ENCODE measurements at places on chromosomes 6 and 20.

- no peak for DNase-seq
Measured at GRCh38 chr6:13413466-13413862, 73.9 kb downstream of the GFOD1 start.

DNA sequence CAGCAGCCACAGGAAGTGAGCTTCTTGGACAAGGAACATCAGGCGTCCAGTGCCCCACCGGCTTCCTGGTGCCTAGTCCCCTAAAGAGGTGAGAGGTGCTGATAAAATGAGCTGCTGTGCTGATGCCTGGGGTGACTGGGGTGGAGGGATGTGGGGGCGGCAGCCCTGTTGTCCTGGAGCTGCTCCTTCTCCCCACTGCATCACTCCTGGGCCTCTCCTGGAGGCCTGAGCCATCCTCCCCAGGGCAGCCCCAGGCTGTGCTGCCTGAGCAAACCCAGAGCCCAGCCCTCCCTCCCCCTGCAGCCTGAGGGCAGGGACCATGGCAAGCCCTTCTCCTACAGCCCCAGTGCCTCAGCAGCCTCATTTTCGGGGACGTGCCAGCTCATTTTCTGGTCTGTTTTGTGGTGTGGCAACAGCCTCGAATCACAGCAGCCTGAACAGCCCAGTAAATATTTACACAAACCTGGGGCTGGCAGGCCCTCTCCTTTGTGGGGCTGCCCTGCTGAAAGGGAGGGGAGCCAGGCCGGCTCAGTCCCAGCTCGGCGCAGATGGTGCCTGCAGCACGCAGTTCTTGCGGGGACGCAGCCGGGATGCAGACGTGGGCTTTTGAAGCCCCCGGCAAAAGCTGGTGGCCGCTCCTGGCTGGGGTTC lies 259.9 kb downstream of the DLL1 start:
- DNase-seq = peak; percentile 26

- no peak for DNase-seq
Measured at GRCh38 chr20:50341880-50342637, 151.4 kb downstream of the CEBPB start.

DNA sequence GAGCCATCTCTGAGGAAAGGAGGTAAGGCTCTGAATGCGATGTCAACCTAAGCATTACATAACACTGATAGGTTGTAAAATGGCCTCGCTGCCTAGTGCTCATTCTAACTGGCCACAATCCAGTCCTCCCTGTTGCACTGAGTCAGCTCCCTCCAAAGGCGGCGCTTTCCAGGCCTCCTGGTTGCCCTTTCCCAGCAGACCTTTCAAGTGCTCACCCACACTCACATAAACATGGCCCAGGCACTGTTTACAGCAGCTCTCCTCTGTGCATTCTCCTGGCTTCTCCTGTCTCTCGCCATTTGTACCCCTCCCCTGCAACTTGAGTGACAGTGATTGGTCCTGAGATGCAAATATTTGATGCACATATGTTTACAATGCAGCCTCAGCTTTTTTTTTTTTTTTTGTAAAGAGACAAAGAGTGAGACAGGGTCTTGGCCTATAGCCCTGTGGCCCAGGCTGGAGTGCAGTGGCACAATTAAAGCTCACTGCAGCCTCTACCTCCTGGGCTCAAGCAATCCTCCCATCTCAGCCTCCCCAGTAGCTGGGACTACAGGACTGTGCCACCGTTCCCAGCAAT lies 36.8 kb upstream of the PRND start:
- no peak for DNase-seq

DNA sequence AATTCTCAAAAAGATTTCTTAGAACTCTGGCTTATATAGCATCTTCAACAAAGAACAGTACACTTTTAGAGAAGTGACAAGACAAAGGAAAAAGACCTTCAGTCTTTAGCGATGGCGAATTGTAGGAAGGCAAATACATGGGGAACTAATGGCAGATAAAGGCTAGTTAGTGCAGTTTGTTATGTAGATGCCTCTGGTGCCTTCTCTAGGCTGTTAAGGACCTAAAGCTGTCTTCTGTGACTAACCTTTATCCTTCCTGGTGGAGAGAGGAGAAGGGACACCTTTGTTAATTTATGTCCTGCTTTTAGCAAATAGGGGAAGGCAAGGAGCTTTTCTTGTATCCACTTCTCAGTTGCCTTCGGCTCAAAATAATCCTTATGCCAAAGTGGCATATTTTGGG lies 7.2 kb downstream of the ANKRD6 start:
- DNase-seq = no peak

GRCh38 chr20:6914986-6915385 lies 147.5 kb downstream of the BMP2 start:
- no peak for DNase-seq

- no peak for DNase-seq
Measured at GRCh38 chr6:87682310-87682709, 19.7 kb downstream of the AKIRIN2 start.

- DNase-seq = no peak
Measured at GRCh38 chr20:11797156-11797555, 120.5 kb upstream of the BTBD3 start.

DNA sequence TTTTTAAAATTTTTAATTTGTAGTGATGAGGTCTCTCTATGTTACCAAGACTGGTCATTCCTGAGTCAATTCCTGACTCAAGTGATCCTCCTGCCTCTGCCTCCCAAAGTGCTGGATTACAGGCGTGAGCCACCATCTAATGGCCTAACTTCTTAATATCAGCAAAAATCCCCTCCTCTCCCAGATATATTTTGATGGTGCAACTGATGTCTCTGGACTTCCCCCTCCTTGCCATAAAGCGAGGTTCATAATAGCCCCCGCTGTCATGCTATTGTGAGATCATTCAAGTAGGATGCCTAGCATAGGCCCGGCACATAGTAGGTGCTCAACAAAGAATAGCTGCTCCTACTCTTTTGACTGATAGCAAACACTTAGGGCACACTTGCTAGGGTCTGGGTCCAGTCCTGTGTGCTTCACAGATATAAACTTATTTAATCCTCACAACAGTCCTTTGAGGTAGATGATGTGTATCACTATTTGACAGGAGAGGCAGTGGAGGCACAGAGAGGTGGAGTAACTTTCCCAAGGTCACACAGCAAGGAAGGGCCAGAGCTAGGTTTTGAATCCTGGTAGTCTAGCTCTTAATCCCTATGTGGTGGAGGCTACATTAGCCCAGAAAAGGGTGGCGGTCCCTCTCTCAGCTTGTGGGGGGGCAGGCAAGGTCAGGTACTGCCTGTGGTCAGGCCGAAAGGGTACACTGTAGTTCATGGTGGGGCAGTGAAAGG lies 14.6 kb downstream of the SRC start:
- no peak for DNase-seq

DNA sequence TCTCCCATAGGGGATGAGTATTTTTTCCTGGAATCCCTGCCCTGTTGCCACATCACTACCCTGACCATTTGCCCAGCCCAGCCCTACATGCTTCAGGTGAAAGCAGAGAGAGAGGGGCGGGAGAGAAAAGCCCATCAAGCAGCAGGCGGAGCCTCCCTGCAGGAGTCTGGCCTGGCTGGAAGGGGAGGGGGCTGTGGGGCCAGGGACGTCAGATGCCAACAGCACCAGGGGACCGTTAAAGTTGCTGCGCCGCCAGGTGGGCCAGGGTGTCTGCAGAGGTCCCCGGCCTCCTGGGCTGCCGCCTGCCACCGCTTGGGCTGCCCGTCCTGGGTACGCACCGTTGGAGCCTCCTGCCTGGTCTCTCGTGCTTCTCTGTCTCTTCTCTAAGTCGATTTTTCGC lies 757 bp upstream of the R3HDML start:
- no peak for DNase-seq

DNA sequence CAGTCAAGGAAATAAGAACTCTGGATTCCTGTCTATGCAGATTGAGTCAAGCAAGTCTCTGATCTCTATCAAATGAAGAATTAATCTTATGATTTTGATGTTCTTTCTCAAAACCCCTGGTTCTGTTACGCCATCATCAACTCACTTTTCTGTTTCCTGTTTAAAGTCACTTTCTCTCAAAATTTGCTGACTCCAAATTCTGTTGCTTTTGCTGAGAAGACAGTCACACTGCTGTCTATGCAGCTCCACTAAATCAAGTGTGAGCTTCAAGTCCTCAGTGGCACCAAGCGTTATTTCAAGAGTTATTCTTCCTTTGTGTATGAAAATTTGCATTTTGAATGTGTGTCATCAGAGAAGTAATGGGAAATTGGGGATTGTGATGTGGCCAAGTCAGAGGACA lies 663.3 kb downstream of the KIF16B start:
- DNase-seq = no peak

- no peak for DNase-seq
Measured at GRCh38 chr20:14780508-14780907, 443.1 kb upstream of the FLRT3 start.

GRCh38 chr20:49653925-49654434 lies 59.7 kb downstream of the B4GALT5 start:
- no peak for DNase-seq

GRCh38 chr6:72836971-72837370 lies 215.1 kb downstream of the KCNQ5 start:
- no peak for DNase-seq

- no peak for DNase-seq
Measured at GRCh38 chr6:133348846-133349245, 107.7 kb downstream of the EYA4 start.

DNA sequence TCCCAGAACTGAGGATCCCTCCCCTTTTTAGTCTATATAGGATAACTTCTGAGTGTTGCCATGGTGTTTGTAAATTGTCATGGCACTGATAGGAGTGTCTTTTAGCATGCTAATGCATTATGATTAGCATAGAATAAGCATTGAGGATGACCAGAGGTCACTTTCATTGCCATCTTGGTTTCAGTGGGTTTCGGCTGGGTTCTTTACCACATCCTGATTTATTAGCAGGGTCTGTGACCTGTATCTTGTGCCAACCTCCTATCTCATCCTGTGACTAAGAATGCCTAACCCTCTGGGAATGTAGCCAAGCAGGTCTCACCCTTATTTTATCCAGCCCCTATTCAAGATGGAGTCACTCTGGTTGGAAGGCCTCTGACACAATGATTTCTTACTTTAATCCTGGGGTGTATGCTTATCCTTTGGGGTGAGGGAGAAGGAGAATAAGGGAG lies 19.6 kb downstream of the WFDC2 start:
- DNase-seq = no peak

DNA sequence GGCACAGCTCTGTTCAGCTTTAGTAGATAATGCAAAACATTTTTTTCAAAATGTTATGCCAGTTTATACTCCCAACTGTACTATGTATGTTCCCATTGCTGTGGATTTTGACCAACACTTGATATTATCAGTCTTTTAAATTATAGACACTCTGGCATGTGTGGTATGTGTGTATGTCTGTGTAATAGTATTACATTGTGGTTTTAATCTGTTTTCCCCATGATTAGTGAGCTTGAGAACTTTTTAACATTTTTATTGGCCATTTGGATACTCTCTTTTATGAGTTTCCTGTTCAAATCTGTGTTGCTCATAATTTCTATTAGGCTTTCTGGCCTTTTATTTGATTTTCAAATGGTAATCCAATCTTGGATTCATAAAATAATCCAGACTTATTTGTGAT lies 69.2 kb upstream of the TXNDC5 start:
- DNase-seq = no peak

GRCh38 chr6:92292067-92292466 lies 1127.3 kb downstream of the EPHA7 start:
- DNase-seq = no peak

- no peak for DNase-seq
Measured at GRCh38 chr6:46973029-46973428, 51.3 kb upstream of the ADGRF5 start.

- no peak for DNase-seq
Measured at GRCh38 chr6:132131758-132132157, 180.6 kb upstream of the CCN2 start.

DNA sequence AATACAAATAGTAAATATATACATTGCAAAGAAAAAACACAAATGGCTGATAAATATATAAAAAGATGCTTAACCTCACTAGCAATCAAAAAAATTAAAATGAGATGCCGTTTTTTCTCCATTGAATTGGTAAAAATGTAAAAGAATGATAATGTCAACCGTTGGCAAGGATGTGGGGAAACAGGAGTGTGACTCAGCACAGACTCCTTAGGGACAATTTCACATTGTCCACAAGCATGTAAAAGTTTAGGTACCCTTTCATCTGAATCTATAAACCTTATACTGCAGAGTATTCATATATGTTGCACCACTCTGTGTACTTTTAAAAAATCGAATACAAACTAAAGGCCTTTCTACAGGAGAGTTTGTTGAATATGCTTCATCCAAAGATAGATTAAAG lies 143.1 kb upstream of the RREB1 start:
- DNase-seq = no peak

DNA sequence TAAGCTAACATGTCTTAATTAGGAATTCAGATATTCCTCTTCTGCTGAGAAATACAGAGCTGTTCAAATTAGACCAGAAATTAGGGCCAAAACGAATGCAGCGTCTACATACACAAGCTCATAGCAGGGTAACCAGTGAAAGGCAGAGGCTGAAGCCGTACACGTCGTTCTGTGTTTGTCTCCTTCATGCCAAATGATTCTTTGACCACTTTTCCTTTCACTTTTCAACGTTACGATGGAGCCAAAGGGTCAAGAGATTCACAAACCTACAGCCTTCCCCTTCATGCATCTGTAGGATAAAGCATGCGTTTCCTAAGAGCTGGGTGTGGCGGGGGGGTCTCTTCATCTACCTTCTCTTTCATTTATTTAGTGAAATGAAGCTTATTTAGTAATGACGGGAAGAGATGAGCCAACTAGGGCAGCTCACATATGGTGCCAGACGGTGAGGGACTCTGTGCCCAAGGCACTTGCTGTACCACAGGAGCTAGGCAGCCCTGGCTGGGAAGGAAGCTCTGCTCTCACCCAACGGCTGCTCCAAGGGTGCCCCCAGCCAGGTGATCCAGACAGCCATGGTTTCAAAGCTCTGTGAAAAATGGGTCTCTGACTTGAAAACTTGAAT lies 178.0 kb downstream of the ATXN1 start:
- DNase-seq = no peak

- peak; percentile 8 for DNase-seq
Measured at GRCh38 chr20:22373164-22373895, 211.0 kb downstream of the FOXA2 start.

- no peak for DNase-seq
Measured at GRCh38 chr6:42137194-42137753, 5.1 kb downstream of the C6orf132 start.

DNA sequence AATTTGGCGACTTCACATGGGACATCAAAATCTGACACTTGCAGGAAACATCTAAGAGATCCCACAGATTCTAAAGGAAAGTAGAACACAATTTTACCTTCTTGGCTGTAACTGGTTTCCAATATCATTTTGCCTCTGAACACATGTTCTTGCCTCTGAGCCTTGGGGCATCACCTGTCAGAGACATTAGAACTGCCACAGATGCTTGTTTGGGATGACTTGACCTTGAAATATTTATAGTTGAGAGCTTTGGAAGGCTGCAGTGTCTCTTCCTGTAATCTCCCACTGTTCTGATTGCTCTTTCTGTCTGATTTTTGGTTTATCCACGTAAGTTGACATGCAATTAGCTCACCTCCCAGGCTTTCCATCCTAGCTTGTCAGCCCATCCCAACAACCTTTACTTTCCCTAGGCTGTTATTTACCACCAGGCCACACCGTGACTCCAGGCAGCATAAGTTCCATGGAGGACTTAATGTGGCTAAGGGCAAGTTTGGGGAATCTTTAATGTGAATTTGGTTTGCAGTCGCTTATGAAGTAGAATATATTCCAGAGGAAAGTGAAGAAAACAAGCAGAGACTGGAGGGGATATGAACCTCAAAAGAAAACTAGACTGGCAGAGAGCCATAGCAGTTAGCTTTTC lies 256.5 kb upstream of the RIN2 start:
- DNase-seq = no peak

- no peak for DNase-seq
Measured at GRCh38 chr20:63937596-63937995, 18.6 kb downstream of the UCKL1 start.

GRCh38 chr6:2876210-2877056 lies 26.7 kb downstream of the SERPINB9 start:
- DNase-seq = no peak

Measured in NCI-H1105 treated with DMSO at 0.1 percent for 48 hours (cell line).